ENCODE measurements at places on chromosomes 16 and 17.

GRCh38 chr17:65431116-65431515, 130.3 kb downstream of the AXIN2 start:
- H3K4me3 ChIP-seq: no peak overlapping the region
- no peak for DNase-seq
- peaks cover 11% of the 10 kb centered on the region for H3K27me3 ChIP-seq
- peaks cover 21% of the 10 kb centered on the region for H3K4me1 ChIP-seq
- peaks cover 3% of the 10 kb centered on the region for H3K36me3 ChIP-seq
- no peak overlapping the region for H3K27ac ChIP-seq

GRCh38 chr16:31032736-31033708, at the start of gene STX4:
STX4 (plus strand) TSS chr16:31033558; CDS start chr16:31033806, 248 bp downstream.
- peak; percentile 94 for DNase-seq
- peak within 1 kb of the TSS; percentile 93 for H3K27ac ChIP-seq
- peaks cover 18% of the 10 kb centered on the region for H3K4me1 ChIP-seq
- peaks cover 3% of the 10 kb centered on the region for H3K36me3 ChIP-seq
- H3K4me3 ChIP-seq: peak within 1 kb of the TSS; percentile 96

- no peak overlapping the region for H3K27ac ChIP-seq
- no peaks in the 10 kb centered on the region for H3K36me3 ChIP-seq
- H3K4me1 ChIP-seq: peaks cover 4% of the 10 kb centered on the region
These were observed 2.5 kb downstream of the TAC4 start for GRCh38 chr17:49845321-49845720.

DNA sequence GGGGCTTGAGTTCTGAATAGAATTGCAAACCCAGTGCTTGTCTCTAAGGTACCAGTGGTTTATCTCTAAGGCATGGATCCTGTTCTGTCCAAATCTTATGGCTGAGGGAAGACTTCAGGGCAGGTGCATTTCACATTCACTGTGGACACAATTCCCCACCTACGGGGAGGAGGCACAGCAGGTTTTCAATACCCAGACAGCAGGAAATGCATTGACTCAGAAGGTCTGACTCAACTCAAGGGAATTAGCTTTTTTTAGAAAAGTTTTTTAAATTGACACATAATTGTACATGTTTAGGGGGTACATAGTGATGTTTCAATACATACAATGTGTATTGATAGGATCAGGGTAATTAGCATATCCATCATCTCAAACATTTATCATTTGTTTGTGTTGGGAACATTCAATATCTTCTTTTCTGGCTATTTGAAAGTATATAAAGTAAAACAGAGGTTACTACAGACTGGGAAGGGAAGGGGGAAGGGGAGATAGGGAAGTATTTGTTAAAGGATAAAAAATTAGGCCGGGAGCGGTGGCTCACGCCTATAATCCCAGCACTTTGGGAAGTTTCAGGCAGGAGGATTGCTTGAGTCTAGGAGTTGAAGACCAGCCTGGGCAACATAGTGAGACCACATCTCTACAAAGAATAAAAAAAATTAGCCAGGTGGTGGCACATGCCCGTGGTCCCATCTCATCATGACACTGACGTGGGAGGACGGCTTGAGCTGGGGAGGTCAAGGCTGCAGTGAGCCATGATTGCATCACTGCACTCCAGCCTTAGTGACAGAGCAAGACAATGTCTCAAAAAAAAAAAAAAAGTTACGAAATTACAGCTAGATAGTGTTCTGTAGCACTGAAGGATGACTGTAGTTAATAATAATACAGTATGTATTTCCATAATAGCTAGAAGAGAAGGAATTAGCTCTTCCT, 54.9 kb downstream of the RGS9 start:
- H3K27ac ChIP-seq: peak overlapping the region; percentile 2
- no peaks in the 10 kb centered on the region for H3K27me3 ChIP-seq

GRCh38 chr17:1931844-1932579, 93.1 kb downstream of the RTN4RL1 start:
- no peaks in the 10 kb centered on the region for H3K27me3 ChIP-seq
- no peaks in the 10 kb centered on the region for H3K36me3 ChIP-seq
- no peak overlapping the region for H3K4me3 ChIP-seq
- no peak overlapping the region for H3K27ac ChIP-seq
- no peak for DNase-seq

GRCh38 chr16:69618307-69618706, 52.5 kb downstream of the NFAT5 start:
- no peak overlapping the region for H3K27ac ChIP-seq
- DNase-seq: no peak
- no peak overlapping the region for H3K4me3 ChIP-seq
- H3K36me3 ChIP-seq: peaks cover 19% of the 10 kb centered on the region
- peaks cover 34% of the 10 kb centered on the region for H3K4me1 ChIP-seq

DNA sequence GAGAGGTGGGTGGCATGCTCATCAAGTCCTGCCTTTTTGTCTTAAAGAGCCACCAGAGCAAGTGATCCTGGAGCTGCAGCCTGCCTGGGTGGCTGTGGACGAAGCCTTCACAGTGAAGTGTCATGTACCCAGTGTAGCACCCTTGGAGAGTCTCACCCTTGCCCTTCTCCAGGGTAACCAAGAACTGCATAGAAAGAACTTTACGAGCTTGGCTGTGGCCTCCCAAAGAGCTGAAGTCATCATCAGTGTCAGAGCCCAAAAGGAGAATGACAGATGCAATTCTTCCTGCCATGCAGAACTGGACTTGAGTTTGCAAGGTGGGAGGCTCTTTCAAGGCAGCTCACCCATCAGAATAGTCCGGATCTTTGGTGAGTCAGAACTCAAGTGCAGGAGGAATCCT, 14.2 kb downstream of the CSH2 start:
- H3K4me1 ChIP-seq: no peaks in the 10 kb centered on the region
- no peaks in the 10 kb centered on the region for H3K27me3 ChIP-seq
- H3K4me3 ChIP-seq: no peak overlapping the region
- H3K36me3 ChIP-seq: no peaks in the 10 kb centered on the region
- no peak for DNase-seq

GRCh38 chr17:75566834-75567233, 20.8 kb upstream of the MYO15B start:
- no peaks in the 10 kb centered on the region for H3K36me3 ChIP-seq
- no peak overlapping the region for H3K4me3 ChIP-seq

GRCh38 chr17:28728364-28729200, at the start of gene NEK8:
NEK8 (plus strand) TSS chr17:28728788; CDS start chr17:28728814, 26 bp downstream.
- DNase-seq: peak; percentile 97
- peaks cover 4% of the 10 kb centered on the region for H3K27me3 ChIP-seq
- H3K4me1 ChIP-seq: peaks cover 37% of the 10 kb centered on the region
- H3K27ac ChIP-seq: peak within 1 kb of the TSS; percentile 99
- peaks cover 23% of the 10 kb centered on the region for H3K36me3 ChIP-seq

GRCh38 chr17:66790501-66791061, 44.3 kb upstream of the CACNG5 start:
- DNase-seq: no peak
- peaks cover 26% of the 10 kb centered on the region for H3K36me3 ChIP-seq
- no peak overlapping the region for H3K27ac ChIP-seq

DNA sequence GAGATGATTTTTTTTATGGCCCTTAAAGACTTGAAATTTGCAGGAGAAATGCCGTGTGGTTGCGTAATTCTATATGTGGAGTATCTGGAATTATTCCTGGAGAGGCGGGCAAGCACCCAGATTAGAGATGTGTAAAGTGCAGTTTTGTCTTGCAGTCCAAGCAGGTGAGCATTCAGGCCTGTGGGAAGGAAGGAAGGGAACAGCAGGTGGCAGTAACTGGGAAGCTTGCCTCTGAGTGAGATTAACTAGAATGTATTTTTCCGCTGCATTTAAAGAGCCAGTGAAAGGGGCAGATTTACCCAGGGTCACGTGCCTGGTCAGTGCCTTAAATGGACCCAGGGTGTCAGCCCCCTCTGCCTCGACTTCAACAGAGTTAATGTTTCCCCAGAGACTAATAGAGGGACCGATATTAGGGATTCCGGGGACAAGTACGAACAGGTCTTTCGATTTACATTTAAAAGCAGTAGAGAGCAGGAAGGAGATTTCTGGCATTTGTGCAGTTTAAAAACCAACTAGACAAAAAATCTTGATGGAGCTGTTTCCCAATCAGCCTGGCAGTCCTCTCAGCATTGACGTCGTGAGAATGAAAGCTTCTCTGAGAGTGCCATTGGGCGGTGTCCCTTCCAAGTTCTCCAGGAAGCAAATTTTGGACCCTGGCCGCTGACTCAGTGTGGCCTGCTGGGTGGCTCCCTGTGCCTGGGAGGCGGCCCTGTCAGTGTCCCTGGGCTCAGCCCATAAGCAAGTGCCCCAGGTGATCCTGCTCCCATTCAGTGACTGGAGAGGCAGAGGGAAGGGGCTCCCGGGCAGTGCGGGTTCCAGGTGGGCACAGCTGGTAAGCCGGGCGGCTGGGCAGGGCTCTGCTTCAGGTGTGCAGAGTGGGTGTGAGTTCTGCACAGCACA, 38.2 kb downstream of the KSR1 start:
- H3K36me3 ChIP-seq: peaks cover 24% of the 10 kb centered on the region
- H3K4me3 ChIP-seq: no peak overlapping the region
- H3K27me3 ChIP-seq: no peaks in the 10 kb centered on the region
- peaks cover 33% of the 10 kb centered on the region for H3K4me1 ChIP-seq
- no peak overlapping the region for H3K27ac ChIP-seq

- peaks cover 12% of the 10 kb centered on the region for H3K4me1 ChIP-seq
- H3K27ac ChIP-seq: no peak overlapping the region
- H3K4me3 ChIP-seq: no peak overlapping the region
- DNase-seq: no peak
These were observed 188.8 kb downstream of the RAB11FIP4 start for GRCh38 chr17:31580316-31580705.

DNA sequence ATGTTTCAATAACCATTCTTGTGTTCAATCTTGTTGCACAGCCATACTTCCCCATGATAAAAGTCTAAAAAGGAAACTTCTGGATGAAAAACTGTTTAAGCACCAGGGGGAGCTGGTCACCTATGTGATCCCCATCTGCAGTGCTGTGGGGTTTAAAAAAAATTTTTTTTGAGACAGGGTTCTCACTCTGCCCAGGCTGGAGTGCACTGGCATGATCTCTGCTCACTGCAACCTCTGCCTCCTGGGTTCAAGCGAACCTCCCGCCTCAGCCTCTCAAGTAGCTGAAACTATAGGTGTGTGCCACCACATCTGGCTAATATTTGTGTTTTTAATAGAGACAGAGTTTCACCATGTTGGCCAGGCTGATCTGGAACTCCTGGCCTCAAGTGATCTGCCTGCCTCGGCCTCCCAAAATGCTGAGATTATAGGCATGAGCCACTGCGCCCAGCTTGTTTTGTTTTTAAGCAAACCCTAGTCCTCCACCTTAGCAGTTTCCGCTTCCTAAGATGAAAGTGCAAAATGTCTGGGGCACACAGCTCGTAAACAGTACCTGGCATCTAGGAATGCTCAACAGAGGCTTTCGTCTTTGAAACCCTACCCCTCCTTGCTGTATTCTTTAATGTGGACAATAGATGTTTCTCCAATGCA, 25.4 kb downstream of the DNAJA2 start:
- DNase-seq: peak; percentile 22
- no peak overlapping the region for H3K27ac ChIP-seq
- H3K4me3 ChIP-seq: no peak overlapping the region
- no peaks in the 10 kb centered on the region for H3K27me3 ChIP-seq
- peaks cover 2% of the 10 kb centered on the region for H3K36me3 ChIP-seq

DNA sequence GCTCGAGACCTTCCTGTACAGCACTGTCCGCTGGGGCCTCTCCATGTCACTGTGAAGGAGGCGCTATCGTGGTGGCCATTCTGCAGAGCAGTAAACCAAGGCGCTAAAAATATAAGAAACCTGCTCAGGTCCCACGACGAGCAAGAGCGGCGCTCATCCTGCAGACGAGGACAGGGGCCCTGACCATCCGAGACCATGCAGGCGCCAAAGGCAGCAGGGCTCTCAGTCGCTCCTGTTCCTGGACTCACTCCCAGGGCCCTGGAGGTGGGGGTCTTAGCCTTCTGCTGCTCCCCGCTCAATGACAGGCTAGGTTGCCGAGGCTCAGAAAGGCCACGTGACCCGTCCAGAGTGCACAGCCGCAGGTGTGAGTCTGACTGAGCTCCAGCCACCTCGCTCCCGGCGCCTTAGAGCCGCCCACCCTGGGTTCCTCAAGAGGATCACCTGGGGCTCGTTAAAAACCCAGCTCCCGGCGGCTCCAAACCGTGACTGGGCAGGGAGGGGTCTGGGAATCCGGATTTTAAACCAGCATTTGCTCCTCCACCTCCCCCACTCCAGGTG, 509 bp upstream of the ATP2C2 start:
- H3K27me3 ChIP-seq: peaks cover 77% of the 10 kb centered on the region
- peaks cover 11% of the 10 kb centered on the region for H3K4me1 ChIP-seq

- peaks cover 3% of the 10 kb centered on the region for H3K27me3 ChIP-seq
- H3K4me3 ChIP-seq: no peak overlapping the region
- no peak overlapping the region for H3K27ac ChIP-seq
These were observed 478.4 kb downstream of the TOX3 start for GRCh38 chr16:52068447-52069074.

- peaks cover 25% of the 10 kb centered on the region for H3K4me1 ChIP-seq
- H3K4me3 ChIP-seq: no peak overlapping the region
- no peak for DNase-seq
- no peaks in the 10 kb centered on the region for H3K27me3 ChIP-seq
These were observed 130.9 kb downstream of the PARN start for GRCh38 chr16:14499110-14499509.

DNA sequence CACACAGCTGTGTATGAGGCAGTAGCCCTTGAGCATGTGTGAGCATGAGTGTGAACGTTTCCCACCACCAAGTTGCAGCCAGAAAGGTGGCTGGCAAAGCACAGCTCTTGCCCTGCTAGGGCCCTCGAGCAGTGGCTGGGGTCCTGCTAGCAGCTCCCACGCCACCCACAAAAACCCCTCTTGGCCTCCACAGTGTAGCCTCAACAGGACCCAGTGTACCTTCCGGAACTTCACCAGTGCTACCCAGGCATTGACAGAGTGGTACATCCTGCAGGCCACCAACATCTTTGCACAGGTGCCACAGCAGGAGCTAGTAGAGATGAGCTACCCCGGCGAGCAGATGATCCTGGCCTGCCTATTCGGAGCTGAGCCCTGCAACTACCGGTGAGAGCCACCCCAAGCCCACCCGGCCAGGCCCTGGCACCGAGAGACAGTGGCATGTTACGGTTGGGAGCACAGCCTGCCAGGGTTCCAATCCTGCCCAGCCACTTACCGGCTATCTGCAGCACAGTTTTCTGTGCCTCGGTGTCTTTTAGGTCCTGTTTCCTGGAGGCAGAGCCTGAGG, 53.1 kb downstream of the SCNN1B start:
- H3K27me3 ChIP-seq: peaks cover 10% of the 10 kb centered on the region
- no peak for DNase-seq
- H3K27ac ChIP-seq: no peak overlapping the region
- H3K4me3 ChIP-seq: no peak overlapping the region
- no peaks in the 10 kb centered on the region for H3K4me1 ChIP-seq

DNA sequence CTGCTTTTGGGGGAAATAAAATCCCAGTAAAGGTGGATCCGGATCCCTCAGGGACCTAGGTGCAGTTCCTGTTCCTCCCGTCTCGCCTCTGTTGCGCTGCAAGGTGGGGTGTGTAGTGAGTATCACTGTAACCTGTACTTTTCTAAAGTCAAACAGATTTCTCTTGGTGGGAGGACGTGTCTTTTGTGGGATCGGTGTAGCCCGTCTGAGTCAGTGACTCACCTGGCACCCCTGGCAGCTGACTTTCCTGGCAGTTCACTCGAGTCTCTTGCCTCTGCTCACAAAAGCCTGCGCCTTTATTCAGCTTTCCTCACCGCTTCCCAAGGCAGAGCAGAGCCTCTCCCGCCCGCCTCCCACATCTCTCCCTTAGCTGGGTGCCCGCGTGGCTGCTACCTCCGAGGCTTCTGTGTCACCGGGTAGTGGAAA, 85.7 kb downstream of the CMIP start:
- peaks cover 10% of the 10 kb centered on the region for H3K36me3 ChIP-seq
- H3K27me3 ChIP-seq: no peaks in the 10 kb centered on the region
- no peak overlapping the region for H3K27ac ChIP-seq
- no peak overlapping the region for H3K4me3 ChIP-seq
- H3K4me1 ChIP-seq: peaks cover 21% of the 10 kb centered on the region

GRCh38 chr17:6558276-6558675, 1.9 kb upstream of the PITPNM3 start:
- H3K27me3 ChIP-seq: peaks cover 84% of the 10 kb centered on the region
- no peak for DNase-seq
- H3K4me1 ChIP-seq: peaks cover 8% of the 10 kb centered on the region
- H3K36me3 ChIP-seq: peaks cover 2% of the 10 kb centered on the region
- H3K27ac ChIP-seq: no peak overlapping the region
